Immature natural killer cell (primary cell): ENCODE measurements at places on chromosomes 13 and 19. TPM values are rescaled to one million over a fixed set of nuclear protein-coding genes. Genes with fewer than 3 reads are reported as not detected.

CYP4F11 gene
- polyA plus RNA-seq, result not detected

VASP gene
- 126 TPM for polyA plus RNA-seq

ADGRE1 gene
- 0.54 TPM for polyA plus RNA-seq

GRIN3B gene
- not detected for polyA plus RNA-seq

GIPC3 gene
- polyA plus RNA-seq, result 0.04 TPM

PLPP2 gene
- 0.33 TPM for polyA plus RNA-seq

GJA3 gene
- polyA plus RNA-seq, result not detected
